ENCODE measurements at places on chromosomes 12 and 14. TPM values are rescaled to one million over a fixed set of nuclear protein-coding genes. Genes with fewer than 3 reads are reported as not detected.
A peak's percentile ranks its signal among the peaks of the same experiment; 100 is the strongest.

DNA sequence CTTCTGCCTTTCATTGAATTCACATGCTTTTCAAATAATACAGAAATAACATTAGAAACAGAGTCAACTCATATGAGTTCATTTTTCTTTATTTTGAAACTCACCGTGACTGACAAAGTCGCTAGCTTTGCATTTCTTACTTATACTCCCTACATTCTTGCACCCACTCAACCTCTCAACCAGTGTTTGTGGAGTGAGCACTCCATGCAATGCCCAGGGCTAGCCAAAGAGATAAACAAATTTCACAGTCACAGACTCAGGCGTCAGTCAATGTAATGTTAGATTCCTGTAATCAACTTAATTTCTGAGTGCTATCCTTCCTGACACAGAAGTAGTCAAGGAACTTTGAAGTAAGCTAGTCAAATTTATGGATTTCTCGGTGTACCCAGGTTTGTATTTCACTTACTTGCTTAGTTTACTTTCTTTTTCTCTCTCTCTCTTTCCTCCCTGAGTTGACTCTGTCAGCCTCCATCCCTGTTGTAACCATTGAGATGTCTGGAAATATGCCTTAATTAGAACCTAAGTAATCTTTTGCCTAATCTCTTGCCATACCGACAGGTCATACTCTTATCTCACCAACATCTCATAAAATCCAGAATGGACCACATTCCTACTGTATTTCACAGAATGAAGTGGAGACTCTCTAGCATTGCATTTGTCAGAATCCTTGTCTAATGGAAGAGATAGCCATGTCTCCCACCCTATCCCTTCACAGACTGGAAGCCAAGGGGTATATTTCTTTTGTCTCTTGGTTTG is 413.0 kb downstream of the AEBP2 start:
- no peak for DNase-seq

GRCh38 chr14:34851395-34851794 is 23.8 kb downstream of the BAZ1A start:
- DNase-seq: peak; percentile 7

- no peak for DNase-seq
These were observed 1093.2 kb downstream of the TMEM121 start for GRCh38 chr14:106619606-106620005.

DNA sequence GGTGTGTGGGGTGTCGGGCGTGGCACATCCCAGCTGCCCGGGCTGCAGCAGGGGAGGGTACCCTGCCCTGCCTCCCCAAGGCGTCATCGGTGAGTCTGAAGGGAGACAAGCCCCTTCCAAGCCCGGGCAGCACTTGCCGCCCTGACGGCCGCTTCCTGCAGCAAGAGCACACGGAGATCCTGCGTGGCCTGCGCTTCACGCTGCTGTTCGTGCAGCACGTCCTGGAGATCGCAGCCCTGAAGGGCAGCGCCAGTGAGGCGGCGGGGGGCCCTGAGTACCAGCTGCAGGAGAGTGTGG is 10.1 kb upstream of the PUS1 start:
- no peak for DNase-seq

DNA sequence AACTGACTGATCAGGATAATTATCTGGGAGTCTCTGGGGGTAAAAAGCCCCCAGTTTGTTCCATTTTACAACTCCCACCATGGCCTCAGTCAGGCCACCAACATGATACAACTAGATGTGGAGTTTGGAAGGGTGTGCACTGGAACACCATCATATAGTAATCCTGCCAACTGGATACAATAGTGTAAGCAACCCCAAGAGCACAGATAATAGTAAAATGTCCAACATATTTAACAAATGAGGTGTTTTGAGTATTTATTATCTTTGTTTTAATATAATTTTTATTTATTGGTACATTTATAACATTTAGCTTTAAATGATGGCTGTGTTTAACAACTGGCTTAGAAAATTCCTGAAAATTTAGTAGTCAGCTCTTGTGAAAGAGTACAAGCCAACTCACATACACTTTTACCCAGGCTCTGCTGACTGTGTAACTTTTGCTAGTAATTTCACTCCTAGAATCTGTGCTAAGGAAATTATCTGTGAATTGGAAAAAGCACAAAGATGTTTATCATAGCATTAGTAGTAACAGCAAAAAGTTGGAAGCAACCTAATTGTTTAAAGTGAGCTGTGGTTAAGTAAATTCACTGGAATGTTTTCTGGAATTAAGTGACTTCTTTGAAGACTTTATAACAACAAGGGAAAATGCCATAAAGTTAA is 196.8 kb downstream of the RAD51B start:
- no peak for DNase-seq

DNA sequence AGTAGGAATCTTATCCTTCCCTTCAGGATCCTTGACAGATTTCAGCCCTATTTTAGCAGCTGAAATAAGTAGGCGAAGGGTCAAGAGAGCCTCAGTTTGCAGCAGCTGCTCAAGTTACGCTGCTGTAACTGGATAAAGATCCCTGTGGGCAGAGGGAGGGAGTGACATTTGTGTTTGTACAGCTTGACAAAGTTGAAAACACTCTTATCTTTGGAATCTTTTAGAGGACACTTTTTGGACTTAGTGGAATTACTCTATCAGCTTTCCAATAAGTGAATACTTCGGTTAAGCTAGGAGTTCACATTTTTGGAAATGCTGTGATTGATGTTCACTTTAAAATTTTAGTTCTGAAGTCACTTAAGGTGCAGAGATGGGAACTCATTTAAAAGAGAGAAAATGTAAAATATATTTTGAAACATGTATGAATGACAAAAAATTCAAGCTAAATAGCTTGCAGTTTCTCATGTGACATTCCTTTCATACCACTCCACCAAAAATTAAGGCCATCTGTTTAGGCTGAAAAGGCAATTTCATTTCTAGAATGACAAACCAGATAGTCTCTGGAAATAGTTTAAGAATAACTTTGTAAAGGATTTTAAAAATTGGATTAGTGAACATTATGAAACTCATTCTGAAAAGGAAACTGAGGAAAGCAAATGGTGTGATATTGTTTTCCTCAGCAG is 55.2 kb downstream of the SLC38A4 start:
- DNase-seq: no peak

DNA sequence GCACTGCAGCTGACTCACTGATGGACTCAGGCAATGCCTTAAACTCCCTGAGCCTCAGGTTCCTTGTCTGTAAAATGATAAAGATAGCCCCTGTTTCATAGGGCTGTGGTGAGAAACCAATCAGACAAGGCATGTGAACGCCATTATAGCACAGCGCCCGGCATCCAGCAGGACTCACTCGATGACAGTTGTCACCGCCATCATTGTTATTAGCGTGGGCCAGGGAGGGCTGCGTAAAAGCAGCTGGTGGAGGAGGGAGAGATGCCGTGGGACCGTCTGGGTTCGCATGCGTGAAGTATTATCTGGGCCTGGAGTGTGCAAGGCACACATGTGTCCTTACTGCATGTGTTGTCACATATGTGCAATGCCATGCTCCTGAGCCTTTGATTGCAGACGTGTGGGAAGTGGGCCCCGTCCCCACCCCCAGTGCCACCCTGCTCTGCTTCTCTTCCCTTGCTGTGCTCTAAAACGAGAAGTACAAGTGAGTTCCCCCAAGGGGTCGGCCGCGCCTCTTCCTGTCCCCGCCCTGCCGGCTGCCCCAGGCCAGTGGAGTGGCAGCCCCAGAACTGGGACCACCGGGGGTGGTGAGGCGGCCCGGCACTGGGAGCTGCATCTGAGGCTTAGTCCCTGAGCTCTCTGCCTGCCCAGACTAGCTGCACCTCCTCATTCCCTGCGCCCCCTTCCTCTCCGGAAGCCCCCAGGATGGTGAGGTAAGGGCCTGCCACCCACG is at the start of gene PTPN6:
Gene PTPN6, plus strand, starts transcription at position 546 of the 730 bp plus-strand sequence. Its CDS starts 157 bp downstream, at position 703.
- no peak for DNase-seq

GRCh38 chr12:81010641-81011040 is 67.2 kb upstream of the ACSS3 start:
- DNase-seq: no peak

Gene RPS6KA5
- 4.8 TPM for total RNA-seq

- DNase-seq: peak; percentile 61
These were observed 143.7 kb upstream of the FRMD6 start for GRCh38 chr14:51507906-51508511.

DNA sequence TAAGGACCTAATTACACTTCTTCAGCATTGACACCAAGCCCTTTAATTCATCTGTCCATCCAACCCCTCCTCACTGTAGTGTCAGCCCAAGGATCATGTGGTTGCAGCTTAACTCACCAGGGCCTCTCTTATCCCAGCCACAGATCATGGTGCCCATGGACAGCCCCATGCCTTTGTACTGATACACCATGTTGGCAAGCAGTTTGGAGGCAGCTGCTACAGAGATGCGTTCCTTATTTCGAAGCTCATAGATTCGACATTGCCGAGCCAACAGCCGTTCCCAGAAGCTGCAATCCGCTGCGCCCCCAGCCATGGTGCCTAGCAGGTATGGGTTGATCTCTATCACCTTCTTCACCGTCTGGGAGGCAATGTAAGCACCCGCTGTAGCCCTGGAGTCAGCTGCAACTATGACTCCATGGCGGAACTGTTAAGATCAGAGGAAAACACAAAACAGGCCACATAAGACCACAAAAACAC is 1.4 kb downstream of the PSMB5 start:
- no peak for DNase-seq

- no peak for DNase-seq
These were observed 44.9 kb downstream of the RNF34 start for GRCh38 chr12:121444842-121445202.

Gene OTX2
- not detected for total RNA-seq

Gene ZBTB1
- total RNA-seq: 52.2 TPM

DNA sequence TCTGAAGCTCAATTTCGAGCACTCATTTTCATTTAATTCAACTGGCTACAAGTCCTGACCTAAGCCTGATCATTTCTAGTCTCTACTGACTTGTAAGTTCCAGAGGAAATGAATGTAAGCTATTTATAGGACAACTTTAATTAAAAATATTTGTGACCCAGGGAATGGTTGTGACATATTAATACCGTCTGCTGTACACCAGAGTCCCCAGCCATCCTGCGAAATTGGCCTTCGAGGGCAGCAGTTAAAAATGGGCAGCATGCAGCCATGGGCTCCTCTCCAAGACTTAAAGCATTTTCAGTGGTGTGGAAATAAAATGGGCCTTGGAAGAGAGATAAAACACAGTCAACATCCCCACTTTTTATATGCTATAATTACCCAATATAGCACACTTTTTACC is 30.7 kb upstream of the OVCH1 start:
- no peak for DNase-seq

DNA sequence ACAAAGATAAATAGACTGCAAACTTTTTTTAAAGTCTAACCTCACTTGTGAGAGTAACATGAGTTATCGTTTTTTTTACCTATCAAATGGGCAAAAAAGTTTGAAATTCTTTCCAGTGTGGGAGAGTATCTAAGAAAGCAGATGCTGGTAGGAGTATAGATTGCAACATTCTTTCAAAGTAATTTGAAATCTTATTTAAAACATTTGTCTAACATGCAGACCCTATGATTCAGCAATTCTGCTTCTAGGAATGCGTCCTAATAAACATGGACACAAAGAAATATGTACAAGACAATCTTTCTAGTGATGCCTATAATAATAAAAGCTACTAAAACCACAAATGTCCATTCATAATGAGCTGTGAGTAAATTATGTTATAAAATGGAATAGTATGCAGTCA is 110.4 kb upstream of the TMCC3 start:
- DNase-seq: no peak

DNA sequence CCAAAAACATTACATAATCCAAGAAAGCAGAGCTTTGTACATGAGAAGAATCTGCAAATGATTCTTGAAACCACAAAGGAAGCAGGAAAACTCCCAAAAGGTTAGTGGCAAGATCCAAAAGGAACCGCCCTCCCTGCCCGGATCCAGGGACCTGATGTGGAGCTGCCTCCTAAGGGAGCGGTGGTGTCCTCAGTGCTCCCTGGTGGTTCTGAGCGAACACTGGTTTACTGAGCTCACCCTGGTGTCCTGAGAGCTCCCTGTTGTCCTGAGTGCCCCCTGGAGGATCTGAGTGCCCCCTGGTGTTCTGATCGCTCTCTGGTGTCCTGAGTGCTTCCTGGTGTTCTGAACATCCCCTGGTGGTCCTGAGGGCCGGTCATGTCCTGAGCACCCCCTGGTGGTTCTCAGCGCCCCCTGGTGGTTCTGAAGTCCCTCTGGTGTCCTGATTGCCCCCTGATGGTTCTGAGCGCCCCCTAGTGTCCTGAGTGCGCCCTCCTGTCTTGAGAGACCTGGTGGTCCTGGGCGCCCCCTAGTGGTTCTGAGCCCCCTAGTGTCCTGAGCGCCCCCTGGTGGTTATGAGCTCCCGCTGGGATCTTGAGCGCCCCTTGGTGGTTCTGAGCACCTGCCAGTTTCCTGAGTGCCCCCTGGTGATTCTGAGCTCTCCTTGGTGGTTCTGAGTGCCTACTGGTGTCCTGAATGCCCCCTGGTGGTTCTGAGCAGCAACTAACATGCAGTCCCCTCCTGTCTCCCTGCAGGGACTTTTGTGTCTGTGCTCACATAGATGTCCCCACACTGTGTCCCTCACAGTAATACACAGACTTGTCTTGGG is 891.1 kb downstream of the TMEM121 start:
- DNase-seq: no peak

Measured in mammary epithelial cell (primary cell).